NCI-H2029 (cell line): ENCODE measurements at places on chromosomes 12 and 14.

DNA sequence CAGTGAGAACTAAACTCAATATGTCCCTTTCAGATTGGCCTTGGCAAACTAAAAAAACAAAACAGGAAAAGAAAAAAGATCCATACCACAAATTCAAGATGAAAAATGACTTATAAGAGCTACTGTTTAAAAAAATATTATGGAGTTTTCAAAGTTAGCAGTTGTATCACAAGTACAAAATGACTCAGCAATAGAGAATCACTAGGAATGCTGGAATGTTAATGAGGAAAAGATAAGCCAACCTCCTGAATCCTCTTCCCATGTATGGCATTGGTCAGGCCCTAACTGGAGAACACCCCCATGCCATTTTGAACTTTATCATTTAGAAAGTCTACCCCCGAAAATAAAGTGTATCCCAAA, 62.2 kb downstream of the PPP1R36 start:
- no peak for DNase-seq

- no peak for DNase-seq
These were observed 19.8 kb upstream of the DCN start for GRCh38 chr12:91202390-91202789.

- no peak for DNase-seq
These were observed 748.3 kb downstream of the C12orf50 start for GRCh38 chr12:87280893-87281292.

DNA sequence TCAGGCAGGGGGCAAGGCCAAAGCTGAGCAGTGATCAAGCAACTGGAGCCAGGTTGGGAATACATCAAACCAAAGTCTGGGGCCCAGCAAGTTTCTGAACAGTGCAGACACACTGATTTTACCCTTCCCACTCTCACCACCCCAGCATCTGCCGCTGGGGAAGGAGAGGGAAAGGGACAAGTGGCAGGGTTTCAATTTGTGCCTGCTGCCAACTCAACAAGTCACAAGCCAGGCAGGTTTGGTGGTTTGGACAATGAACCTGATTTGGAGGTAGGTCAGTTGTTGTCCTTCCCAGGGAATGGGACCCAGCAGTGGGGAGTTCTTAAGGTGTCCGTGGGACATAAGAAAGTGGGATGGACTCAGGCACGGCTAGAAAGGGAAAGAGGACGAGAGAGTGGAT, 151.9 kb upstream of the NOS1 start:
- no peak for DNase-seq

DNA sequence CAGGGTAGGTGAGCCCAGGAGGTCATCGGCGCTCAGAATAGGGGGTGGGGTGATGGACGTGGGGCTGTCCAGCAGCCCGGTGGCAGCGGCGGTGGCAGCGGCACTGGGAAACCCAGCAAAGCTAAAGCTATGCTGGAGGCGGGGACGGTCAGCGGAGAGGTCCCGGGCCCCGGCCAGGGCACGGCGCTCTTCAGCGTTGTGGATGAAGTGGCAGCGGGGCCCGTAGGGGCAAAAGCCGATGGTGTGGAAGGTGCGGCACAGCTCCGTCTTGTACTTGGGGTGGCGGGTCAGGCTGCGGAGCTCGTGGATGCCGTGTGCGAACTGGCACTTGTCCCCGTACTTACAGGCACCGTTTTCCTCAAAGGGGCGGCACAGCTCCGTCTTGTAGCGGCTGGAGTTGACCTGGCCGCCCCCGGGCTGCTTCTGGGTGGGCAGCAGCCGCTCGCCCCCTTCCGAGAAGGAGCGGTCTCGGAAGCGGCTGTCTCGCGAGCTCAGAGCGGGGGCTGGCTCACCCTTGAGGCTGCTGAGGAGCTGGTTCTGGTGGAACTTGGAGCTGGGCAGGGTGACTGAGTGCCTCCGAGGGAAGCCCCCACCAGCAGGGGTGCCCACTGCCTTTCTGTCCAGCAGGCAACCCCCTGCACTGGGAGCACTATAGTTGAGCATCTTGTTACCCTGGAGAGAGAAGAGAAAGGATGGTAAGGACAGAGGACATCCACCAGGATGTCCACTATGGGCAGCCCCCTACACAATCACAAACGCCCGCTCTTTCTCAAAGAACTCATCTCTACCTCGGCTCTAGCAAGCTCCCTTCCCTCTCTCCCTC, 2.8 kb downstream of the ZFP36L1 start:
- no peak for DNase-seq

DNA sequence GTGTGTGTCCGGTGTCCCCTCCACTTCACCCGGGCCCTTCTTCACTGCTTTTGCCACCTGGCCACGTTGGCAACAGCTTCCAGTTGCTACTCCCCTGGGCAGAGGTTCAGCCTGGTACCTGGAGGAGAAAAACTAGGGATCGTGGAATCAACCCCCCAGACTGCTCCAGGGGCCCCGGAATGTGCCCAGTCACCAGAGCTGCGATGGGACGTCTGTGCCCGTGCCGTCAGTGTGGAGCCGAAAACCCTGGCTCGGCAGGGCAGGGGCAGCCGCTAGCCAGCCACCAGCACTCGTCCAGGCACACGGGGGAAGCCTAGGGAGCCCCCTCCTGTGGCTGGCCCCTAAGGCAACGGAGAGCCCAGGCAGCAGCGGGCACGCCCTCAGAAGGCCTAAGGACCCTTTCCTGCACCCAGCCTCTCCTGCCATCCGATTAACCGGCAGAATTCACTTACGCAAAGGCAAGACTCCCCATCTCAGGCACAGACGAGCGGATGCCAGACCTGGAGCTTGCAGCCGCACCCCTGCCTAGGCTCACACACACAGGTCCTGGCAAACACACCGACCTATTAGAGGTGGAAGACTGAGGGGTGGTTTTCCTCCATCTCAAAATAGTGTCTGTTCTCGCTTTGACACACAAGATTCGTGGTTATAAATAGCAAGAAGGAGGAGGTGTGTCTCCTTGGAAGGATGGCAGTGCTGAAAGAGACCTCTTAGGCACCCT, 62.6 kb downstream of the FBXL14 start:
- no peak for DNase-seq

DNA sequence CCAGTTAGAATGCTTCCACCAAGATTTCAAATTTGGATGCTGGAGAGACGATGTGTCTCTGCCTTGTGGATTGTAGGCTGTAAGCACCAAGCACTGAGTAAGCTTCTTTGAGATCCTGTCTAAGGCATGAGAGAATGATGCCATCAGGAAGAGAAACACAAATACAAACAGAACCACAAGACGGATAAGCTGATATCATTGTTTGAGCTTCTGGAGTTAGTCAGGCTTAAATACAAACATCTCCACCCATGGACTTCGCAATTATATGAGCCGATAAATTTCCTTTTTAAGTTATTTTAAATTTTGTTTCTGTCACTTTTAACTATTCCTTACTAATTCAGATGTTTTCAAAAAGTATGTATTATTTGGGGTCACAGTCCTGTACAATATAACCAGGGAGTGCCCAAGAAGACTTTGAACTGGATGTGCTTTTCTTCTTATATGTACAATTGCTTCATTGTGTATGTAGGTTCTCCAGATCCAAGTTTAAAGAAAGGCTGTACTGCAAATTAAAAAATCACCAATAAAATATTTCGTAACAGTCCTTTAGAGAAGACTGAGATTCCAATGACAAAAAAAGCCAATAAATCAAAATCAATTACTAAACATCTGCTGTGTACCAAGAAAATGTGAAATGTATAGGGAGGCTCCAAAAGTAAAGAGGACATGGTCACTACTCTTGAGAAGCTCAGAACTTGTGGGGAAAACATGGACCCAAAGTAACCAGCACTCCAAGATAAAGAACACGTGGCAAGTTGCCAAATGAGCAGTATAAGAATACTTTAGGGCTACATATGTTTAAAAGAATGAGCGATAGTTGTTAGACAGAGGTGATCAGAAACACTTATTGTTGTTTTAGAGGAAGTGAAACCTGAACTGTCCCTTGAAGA, 274.1 kb downstream of the ADAMTS20 start:
- no peak for DNase-seq

GRCh38 chr12:56980941-56981530, 23.6 kb upstream of the RDH16 start:
- DNase-seq = no peak

- DNase-seq = no peak
These were observed 22.3 kb downstream of the SEL1L start for GRCh38 chr14:81511111-81511904.
